ENCODE measurements at places on chromosomes 2 and 18.
A peak's percentile ranks its signal among the peaks of the same experiment; 100 is the strongest.

DNA sequence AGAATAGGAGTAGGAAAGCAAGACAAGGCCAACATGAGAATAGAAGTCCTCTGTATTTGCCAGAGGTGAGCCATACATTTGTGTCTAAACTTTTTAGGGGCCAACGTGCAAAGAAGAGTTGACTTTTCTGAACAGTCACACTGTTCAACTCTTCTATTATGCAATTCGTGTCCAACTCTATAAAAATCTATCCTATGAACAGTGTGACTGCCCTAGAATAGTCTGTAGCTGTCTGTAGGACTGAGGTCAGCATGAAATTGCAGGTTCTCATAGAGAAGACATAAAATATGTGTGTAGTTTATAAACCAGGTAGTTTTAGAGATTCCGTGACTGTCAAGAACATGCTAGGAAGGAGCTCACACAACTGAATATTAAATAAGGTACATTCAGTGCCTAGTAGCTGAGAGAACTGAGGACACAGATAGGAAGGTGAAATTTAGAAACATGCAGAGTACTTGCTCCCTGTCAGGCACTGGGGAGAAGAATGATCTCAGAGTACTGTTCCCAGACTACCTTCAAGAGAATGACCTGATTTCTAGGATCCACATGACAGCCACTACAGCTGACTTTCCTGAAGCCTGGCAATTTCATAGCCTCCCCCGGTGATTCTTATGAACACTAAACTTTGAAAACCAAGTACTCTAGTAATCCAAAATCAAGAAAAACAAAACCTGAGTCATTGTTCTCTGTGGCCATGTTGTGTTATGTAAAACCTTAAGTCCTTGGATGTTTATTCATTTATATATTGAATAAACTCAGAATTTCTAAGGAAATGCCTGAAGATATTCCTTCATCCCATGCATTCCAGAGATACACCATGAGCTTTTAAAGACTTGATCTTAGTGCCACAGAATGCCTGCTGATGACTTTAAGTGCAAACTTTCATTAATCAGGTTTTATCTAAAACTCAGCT is 201.5 kb upstream of the BOD1L2 start:
- DNase-seq: no peak

- DNase-seq: no peak
These were observed 2047.1 kb downstream of the SUCLG1 start for GRCh38 chr2:82412021-82412420.

GRCh38 chr2:12728221-12728777 is 11.6 kb downstream of the TRIB2 start:
- no peak for DNase-seq

DNA sequence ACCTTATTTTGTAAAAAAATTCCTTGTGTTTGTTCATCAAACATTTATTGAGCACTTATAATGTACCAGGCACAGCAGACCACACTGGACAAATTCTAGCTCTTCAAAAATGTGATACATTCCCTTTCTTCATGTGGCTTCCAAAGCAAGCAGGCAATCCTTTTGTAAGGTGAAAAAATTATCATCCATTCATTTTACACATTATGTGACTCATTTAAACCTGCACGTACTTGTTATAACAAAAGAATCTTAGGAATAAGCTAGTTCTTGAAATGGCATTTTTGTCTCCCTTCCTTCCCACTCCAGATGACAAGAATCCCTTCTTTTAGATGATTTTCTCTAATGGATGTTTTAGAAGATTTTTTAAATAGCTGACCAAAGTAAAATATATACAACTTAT is 104.6 kb downstream of the KLF7 start:
- no peak for DNase-seq

DNA sequence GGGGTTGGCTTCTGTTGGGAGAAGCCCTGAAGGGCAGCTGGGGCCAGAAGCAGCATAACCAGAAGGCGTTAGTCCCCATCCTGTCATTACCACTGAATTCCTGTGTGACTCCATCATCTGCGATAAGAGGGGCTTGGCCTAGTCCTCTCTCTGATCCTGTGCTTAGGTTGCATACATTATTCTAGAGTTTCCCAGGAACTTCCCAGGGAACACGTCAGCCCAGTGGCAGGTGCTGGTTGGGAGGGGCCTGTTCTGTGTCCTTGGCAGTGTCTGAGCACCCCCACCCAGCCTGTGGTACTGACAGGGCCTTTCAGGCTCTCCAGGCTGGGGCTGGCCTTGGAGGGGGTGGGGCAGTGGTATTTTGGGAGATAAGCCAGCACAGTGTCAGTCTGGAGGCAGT is 4.5 kb upstream of the TOGARAM2 start:
- no peak for DNase-seq

DNA sequence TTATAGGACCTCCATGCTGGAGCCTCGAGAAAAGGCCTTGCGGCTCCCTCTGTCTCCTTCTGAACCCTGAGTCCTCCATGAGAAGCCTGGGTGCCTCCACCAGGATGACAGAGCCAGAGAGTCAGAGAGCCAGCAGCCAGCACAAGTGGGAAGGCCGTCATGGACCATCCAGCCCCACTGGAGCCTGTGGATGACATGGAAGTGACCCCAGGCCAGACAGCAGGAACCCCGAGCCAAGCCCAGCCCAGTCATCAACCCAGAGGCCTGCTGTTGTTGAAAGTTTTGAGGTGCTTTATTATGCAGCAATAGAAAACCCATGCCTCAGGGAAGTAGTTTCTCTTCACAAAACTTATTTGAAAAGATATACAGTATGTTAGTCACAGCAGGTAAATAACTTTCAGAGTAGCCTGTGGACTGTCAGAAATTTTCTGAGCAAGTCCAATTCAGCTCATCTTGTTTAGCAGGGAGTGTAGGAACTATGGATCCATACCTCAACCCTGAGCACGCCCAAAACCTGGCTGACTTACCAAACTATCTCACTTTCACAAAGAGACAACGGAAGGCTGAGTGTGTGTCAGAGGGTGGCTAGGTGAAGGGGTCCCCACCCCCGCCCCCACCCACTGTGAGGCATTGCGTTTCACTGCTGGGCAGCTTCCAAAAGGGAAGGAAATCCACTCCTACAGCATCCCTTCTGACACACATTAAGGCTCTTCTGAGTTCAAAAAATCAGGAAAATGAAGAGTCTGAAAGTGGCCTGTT is 79.9 kb upstream of the NDUFV2 start:
- no peak for DNase-seq

- DNase-seq: no peak
These were observed 30.4 kb downstream of the SERTAD2 start for GRCh38 chr2:64623242-64623850.

DNA sequence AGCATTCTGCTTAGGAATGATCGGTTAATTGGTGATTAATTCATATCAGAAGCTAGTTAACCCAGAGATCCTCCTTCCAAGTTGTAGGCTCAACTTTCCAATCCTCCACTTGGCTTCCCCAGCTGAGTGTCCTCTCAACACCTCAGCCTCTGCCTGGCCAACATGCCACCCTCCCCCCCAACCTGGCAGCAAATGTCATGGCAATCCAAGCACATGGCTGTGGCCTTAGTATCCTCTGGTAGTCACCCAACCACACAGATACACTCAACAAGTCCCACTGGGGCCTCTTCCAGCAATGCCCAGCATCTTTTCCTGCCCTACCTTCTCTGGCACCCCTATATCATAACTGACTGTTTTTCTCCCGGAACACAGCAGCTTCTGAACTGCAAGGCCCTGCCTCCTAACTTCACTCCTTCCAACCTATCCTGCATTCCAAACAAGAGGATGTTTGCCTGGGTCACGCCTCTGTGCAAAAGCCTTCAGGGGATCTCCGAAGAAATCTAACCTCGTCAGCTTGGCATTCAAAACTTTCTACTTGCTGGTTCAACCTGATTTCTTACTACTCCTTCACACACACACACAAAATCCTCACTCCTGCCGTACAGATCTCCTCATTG is 195.0 kb downstream of the CYP26B1 start:
- no peak for DNase-seq

DNA sequence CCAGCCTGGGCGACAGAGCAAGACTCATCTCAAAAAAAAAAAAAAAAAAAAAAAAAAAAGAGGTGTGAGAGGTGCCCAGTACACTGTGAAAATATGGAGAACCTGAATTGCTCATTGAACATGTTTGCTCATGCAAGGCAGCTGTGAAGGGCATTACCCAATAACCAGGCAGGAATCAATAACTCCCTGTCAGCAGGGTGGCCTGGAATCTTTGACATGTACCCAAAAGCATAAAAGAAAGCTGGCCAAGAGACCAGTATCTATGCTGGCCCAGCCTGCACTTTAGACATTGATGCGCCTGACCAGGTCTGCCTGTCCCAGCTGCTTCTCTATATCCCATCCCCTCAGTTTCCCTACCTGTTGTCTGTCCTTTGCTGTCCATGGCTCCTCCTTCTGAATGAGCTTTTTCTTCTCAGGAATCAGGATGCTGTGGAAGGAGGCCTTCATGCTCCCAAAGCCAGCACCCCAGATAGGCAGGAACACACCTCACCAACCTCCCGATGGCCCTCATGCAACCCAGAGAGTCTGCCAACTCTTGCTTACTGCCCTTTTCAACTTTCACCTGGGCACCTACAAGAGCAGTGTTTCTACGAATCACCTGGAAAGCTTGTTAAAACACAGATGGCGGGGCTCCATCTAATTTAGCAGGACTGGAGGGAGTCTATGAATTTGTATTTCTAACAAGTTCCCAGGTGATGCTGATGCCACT is 83.4 kb upstream of the PPP1CB start:
- DNase-seq: no peak

- no peak for DNase-seq
These were observed 246.8 kb upstream of the TNP1 start for GRCh38 chr2:217106650-217107014.

DNA sequence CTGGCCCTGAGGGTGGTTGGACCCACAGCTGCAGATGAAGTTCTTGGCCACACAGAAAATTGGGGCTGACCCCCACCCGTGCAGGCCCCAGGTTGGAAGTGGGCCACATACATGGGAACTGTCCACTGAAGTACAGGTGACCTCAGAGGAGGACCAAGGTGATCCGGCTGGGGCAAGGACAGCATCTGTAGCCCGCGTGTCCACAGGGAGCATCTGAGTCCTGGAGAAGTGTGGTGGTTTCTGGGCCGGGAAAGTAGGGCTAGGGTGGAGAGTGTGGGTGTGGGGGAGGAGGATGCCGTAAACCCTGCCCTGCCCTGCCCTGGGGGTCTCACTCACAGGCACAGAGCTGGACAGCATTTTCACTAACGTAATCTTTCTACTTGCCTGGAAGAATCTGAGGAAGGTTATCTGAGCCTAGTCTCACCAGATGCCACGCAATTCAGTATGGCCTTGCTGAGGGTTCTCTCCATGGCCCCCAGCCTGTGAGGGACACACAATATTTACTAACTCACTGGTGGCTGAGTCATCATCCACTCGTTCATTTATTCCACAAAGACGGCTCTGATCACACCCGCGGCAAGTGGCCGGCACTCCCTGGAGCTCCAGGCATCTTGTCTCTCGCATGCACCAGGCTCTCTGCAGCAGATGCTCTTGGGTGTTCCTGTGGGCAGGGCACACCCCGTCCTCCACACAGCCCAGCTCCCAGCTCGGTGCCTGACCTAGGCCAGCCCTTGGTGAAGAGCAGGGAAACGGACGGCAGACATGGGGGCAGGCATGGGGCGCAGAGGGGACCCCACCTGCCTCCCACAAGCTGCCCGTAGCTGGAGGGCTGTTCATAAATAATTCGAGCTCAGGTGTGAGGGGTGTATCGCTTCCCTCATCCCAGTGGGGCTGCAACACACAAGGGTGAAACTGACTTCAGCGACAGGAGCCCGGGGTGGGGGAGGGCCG is 51.2 kb downstream of the INHBB start:
- DNase-seq: no peak

- DNase-seq: peak; percentile 78
These were observed 258.5 kb downstream of the RND3 start for GRCh38 chr2:150228936-150229335.

GRCh38 chr18:47184419-47185050 is 8.4 kb upstream of the IER3IP1 start:
- no peak for DNase-seq
